CD4-positive, CD25-positive, alpha-beta regulatory T cell (primary cell): ENCODE measurements at places on chromosomes 5 and 9. TPM values are rescaled to one million over a fixed set of nuclear protein-coding genes. Genes with fewer than 3 reads are reported as not detected.
A peak's percentile ranks its signal among the peaks of the same experiment; 100 is the strongest.

GRCh38 chr9:124964056-124964455, 23.2 kb upstream of the GOLGA1 start:
- DNase-seq = no peak

DNA sequence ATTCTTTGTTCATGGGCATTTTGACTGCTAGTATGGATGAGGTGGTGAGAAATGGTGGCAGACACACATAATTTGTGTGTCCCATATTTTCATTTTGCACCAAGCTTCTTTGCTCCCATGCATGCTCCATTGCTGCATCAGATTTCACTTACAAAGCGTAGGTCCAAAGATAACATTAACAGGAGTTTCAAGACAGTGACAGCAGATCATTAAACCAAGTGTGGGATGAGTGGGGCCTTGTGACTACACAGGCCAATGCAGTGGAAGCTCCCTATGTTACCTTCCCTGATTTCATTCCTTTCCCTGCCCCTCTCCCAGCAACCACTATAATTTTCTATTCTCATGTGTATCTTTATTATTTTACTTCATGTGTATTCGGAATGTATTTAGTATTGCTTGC, 142.0 kb downstream of the AOPEP start:
- no peak for DNase-seq

- DNase-seq = no peak
Observed at GRCh38 chr5:75886706-75887105, 169.5 kb upstream of the POC5 start.

- DNase-seq = no peak
Observed at GRCh38 chr5:151757233-151758140, 944 bp downstream of the ATOX1 start.

GRCh38 chr5:42492974-42493373, 69.7 kb downstream of the GHR start:
- DNase-seq = no peak

DNA sequence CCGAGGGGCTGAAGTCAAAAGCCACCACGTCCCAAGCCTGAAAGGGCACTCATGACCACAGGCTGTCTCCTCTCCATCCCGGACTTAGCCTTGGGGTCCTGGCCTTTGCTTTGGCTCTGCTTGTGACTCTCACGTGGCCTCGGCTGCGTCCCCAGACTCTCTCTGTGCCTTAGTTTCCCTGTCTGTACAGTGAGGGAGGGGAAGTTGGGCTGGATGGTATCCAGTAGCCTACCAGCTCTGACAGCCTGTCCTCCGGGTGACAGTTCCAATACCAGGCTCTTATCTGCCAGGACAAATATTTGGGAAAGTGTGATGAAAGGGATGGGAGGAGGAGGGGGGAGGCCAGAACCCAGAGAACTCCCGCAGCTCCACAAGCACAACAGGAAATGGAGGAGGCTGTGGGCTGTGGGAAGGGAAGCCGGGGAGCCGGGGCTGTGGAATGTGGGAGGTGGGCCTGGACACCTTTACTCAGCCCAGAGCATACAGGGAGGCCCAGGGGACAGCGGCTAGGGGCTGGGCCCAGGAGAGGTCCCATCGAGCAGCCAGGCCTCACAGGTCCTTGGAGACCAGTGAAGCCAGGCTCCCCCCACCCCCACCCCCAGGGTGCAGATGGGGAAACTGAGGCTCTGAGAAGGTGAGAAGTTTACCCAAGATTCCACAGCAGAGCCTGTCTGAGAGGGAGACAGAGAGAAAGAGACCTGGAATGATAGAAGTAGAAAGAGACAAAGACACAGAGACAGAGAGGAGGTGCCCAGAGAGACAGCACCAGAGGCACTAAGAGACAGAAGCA, 18.3 kb downstream of the PDGFRB start:
- DNase-seq = no peak

GRCh38 chr9:107208121-107208520, 75.0 kb upstream of the RAD23B start:
- DNase-seq = no peak

DNA sequence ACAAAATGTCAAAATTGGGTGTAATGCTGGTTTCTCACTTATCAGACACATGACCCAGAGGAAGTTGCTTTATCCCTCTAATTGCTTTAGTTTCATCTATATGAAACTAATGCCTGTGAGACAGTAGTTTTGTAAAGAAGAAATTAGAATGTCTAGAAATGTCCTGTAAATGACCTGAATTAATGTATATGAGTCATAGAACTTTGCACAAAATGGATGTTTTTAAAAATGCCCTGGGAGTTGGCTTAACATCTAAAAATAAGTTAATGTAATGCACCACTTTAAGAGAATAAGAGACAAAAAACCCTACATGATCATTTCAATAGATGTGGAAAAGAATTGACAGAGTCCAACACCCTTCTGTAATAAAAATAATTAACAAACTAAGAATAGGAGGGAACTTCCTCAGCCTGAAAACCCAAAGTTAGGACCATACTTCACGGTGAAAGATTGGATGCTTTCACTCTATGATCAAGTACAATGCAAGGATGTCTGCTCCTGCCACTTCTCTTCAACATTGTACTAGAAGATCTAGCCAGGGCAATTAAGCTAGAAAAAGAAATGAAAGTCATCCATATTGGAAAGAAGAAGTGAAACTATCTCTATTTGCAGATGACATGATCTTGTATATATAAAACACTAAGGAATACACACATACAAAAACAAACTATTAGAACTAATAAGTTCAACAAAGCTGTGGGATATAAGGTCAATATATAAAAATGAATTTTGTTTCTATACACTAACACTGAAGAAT, 117.9 kb downstream of the MELK start:
- DNase-seq = no peak

GRCh38 chr5:145499483-145499882, 335.7 kb downstream of the PRELID2 start:
- DNase-seq = no peak

- no peak for DNase-seq
Observed at GRCh38 chr9:90888941-90889340, 87.3 kb downstream of the SYK start.

DNA sequence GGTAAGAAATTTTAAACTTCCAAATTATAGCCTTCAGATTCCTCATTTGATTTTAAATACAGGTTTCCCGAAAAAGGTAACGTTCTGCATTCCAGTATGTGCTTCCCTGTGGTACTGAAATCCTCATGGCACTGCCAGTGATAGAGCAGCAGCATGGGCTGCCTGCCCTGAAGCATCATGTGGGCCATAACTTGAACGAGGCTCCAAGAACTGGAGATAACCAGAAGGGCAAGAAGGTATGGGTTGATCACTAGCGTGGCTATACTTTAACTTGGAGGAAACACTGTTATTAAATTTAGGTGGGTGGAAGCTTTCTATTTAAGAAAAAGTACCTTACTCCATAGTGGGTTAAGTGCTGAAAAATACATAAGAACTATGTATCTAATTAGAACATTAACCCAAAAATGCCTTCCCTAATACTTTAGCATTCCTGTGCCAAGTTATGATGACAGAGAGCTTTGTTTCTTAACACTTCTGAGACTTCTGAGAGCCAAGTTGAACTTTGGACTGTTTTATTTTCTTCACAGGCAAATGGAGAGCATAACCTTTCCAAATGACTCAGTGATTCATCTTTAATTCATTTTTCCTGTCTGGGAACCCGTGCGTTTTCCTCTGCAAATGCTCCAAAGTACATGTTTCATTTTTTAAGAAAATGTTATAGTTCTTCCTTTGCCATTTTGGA, 191.5 kb upstream of the GNA14 start:
- no peak for DNase-seq

GRCh38 chr9:34276772-34277171, 52.3 kb downstream of the KIF24 start:
- DNase-seq = no peak

DNA sequence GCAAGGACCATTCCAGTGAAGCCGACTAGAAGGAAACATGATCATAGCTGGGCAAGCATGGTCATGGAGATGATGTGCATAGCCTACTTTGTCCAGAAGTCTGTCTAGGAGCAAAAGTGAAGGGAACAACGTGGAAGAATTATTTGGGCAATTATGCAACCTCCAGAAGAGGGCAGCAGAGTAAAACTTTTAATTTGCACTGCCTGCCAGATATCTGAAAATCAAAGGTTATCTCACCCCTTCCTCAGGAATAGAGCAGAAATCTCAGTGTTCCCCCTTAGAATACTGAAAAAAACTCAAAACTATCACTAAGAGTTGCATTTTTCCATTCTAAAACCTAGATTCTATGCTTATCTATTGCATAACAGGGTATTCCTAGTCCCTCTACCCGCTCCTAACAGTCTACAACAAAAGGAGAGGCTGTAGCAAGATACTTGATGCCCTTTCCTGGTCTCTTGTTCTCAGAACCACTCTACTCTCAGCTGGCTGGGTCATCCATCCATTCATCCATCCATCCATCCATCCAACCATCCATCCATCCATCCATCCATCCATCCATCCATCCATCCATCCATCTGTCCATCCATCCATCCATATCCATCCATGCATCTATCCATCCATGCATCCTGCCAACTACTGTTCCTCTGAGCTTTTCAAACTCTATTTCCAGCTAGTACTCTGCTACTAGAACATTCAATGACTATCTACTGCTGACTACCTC, 8.4 kb upstream of the SETD9 start:
- DNase-seq = peak; percentile 8

DNA sequence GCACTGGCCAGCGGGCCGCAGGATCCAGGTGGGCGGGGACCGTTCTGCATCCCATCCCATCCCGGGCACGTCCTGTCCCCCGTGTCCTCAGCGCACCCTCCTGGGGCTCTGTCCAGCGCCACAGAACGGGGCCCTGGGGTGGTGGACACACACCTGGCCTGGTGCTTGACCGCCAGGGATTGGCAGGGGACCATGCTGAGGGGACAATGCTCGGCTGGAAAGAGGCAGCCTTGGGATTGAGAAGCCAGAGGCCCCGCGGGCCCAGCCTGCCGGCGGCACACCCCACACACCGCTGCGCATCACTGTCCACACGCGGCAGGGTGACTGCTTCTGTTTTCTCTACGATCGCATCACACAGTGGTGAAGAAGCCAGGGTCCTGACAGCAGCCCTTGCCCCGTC, 33.0 kb downstream of the SLC12A7 start:
- no peak for DNase-seq

GRCh38 chr5:65914641-65915196, 11.7 kb upstream of the ERBIN start:
- DNase-seq = no peak

DNA sequence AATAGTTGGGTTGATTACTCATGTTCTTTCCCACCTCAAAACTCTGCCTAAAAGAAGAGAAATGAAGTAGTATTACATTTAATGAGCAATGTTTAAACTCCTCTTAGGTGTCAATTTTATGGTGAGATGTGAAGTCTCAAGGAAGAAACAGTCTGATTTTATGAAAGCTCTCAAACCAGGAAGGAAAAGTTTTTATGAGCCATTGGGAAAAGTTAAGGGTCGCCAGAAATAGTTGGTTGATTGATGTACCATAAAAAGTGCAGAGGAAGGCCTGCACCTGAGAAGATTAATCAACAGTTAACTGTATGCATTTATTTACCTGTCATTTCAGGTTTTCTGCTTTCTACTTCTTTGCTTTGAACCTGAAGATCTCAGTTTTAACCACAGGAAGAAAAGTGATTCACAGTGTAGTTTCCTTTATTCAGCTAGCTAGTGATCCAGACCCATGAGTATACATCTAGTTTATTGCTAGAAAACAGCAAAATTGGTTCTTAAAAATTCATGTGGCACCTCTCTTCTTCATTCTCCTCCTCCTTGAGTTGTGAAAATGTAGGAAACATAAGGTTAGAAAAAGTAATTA, 133.1 kb downstream of the CSNK1G3 start:
- DNase-seq = no peak

DNA sequence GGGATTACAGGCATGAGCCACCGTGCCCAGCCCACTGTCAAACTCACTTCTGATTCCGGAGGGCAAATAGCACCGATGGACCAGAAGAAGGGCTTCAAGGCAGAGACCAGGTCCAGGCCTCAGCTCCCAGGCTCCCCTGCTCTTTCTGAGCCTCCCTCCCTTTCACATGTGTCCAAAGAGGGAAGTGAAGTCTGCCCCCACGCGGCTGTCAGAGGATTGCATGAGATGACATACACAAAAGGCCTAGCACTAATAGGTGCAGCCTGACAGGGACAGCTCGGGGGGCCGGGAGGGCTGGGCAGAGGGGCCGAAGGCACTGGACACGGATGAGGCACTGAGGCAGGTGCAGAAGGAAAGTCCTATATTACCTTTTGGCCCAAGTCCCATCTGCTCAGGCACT, 16.1 kb downstream of the FBP1 start:
- DNase-seq = no peak

DNA sequence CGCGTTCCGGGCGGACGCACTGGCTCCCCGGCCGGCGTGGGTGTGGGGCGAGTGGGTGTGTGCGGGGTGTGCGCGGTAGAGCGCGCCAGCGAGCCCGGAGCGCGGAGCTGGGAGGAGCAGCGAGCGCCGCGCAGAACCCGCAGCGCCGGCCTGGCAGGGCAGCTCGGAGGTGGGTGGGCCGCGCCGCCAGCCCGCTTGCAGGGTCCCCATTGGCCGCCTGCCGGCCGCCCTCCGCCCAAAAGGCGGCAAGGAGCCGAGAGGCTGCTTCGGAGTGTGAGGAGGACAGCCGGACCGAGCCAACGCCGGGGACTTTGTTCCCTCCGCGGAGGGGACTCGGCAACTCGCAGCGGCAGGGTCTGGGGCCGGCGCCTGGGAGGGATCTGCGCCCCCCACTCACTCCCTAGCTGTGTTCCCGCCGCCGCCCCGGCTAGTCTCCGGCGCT, at the start of gene DAPK1:
Gene DAPK1, plus strand, starts transcription at position 264 of the 442 bp plus-strand sequence. CDS start 1,211 bp downstream, outside the sequence.
- DNase-seq = no peak

GRCh38 chr9:118336943-118337330, 632.7 kb downstream of the TLR4 start:
- DNase-seq = no peak

DNA sequence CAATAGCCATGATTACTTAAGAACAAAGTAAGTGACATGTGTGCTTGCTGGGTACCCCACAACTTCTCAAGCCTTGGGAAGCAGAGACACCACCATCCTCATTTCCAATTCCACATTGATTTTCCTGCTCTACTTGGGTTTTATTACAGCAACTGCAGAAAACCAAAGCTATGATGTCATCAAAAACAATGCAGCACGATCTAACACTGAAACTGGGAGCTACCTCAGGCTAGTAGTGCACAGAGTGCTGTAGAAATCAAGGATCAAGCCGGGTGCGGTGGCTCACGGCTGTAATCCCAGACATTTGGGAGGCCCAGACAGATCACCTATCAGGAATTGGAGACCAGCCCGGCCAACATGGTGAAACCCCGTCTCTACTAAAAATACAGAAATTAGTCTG, 174.4 kb upstream of the MSX2 start:
- DNase-seq = no peak

Gene COL23A1
- not detected for polyA plus RNA-seq

Gene P4HA2
- not detected for polyA plus RNA-seq

Gene ARL14EPL
- polyA plus RNA-seq = not detected

Gene FOXD4L6
- polyA plus RNA-seq = not detected

Gene ENTPD2
- polyA plus RNA-seq = not detected

Gene ACOT12
- not detected for polyA plus RNA-seq

Gene DBH
- not detected for polyA plus RNA-seq

Gene PIGO
- 22.4 TPM for polyA plus RNA-seq

Gene GOLM1
- 0.41 TPM for polyA plus RNA-seq

Gene SPRY4
- not detected for polyA plus RNA-seq

Gene ALDH1A1
- not detected for polyA plus RNA-seq

Gene FGF10
- polyA plus RNA-seq = not detected

Gene SPINK6
- polyA plus RNA-seq = not detected

Gene BTNL3
- polyA plus RNA-seq = not detected

Gene ZNF300
- polyA plus RNA-seq = 0.08 TPM

Gene PLAC8L1
- not detected for polyA plus RNA-seq
